CD4-positive, alpha-beta memory T cell (primary cell): ENCODE measurements at places on chromosomes 2 and 18. TPM values are rescaled to one million over a fixed set of nuclear protein-coding genes. Genes with fewer than 3 reads are reported as not detected.

The RALB gene
- total RNA-seq, result 14.0 TPM

The TXNDC2 gene
- total RNA-seq, result not detected

The HSPD1 gene
- 129 TPM for total RNA-seq

The ESCO1 gene
- total RNA-seq, result 38.2 TPM

The SKA1 gene
- total RNA-seq, result 0.28 TPM

The CDCA7 gene
- 2.0 TPM for total RNA-seq

The THSD7B gene
- not detected for total RNA-seq

The NDC80 gene
- total RNA-seq, result 6.2 TPM

The DTNA gene
- not detected for total RNA-seq

The CHPF gene
- total RNA-seq, result 8.5 TPM

The CNNM4 gene
- total RNA-seq, result 7.2 TPM

The CRACDL gene
- total RNA-seq, result 1.2 TPM

The TRABD2A gene
- total RNA-seq, result 90.7 TPM

The SDC1 gene
- not detected for total RNA-seq

The KLHL41 gene
- 0.25 TPM for total RNA-seq

The CHAC2 gene
- 1.5 TPM for total RNA-seq
